ENCODE measurements at places on chromosomes 3 and 15.

DNA sequence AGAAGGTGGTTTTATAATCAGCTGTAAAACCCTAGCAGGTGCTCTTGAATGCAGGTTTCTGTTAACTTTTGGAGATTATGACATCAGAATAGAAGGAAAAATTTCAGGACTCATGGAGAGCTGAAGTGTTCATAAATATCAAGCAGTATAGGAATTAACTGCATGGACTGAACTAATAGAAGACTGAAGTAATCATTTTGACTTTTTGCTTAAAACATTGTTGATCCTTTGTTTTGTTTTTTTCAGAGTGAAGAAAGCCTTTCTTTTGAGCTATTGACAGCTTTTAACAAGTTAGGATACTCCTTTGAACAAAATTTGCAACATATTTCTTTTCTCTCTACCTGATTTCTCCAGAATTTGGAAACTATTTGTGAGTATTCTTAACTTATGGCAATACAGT lies 70.6 kb upstream of the DAZL start:
- no peak for DNase-seq

DNA sequence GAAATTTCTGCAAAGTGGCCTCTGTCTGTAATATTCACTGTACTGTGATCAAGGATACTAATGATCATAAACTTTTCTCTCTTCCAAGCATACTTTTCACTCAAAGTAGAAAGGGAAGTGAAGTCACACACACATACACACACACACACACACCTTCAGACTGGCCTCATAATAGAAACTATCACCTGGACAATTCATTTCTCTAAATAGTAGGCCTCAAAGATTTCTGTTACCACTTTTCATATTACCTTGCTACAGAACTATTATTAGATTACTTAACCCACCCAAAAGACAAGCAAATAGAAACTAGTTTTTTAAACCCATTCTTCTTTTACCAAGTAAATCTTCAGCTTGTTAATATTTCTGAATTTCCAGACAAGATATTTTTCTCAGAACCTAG lies 12.2 kb downstream of the CPB1 start:
- no peak for DNase-seq

- DNase-seq: no peak
Measured at GRCh38 chr15:66573348-66573718, 7.5 kb upstream of the LCTL start.

DNA sequence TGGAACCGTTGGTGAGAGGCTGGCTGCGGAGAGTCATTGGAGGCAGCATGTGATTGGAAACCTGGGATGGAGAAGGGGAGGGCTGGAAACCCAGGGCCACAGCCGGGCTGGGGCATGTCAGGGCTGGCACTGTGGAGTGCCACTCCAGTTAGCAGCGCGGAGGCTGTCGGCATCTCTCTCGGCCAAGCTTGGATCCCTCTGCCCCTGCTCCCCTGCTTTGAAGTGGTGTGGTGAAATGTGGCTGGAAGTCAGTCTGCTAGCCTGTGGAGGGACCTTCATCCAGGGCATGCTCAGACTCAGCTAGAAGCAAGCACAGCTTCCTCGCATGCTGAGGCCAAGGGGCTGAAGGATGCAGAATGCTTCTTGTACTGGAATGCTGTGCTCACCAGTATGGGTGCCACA lies 13.5 kb downstream of the SLCO3A1 start:
- no peak for DNase-seq

GRCh38 chr3:15781637-15782402 lies 16.0 kb downstream of the ANKRD28 start:
- DNase-seq: no peak

DNA sequence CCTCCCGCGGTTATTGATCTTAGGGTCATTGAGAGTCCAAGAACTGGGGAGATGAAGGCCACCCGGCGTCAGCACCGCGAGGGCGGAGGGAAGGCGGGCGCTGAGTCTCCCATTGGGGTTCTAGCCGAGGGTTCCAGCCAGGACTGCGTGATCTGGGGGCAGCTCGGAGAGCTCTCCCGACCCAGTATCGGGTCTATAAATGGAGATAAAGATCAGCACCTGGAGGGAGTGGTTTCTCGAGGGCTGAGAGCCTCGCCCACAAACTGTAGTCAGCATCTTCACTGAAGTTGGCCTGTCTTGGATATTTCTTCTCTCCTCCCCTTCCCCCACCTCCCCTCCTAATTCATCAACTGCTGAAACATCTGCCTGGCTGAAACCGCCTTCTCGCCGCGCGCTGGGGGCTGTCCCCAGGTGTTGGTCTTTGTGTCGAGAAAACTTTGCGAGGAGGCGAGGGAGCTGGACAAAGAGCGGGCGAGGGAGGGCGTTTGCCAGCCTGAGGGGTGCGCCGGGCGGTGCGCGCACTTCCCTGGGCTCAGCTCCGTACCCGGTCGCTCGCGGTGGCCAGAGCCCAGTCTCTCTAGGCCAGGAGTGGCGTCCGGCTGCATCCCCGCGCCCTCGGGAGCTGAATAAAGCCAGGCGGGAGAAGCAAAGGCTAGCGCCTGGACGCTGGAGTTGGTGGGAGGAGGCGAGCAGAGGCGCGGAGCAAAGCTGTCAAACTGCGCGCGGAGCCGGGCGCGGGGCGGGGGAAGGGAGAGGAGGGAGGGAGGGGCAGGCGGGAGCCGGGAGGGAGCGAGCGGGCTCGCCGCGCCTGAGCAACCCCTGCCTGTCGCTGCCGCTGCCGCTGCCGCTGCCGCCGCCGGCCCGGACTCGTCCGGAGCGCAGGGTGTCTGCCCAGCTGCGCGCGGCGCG lies at the start of gene ST8SIA2:
TSS of gene ST8SIA2 (plus strand) at position 811 of the 909 bp plus-strand sequence. CDS start 184 bp downstream, outside the sequence.
- DNase-seq: no peak

DNA sequence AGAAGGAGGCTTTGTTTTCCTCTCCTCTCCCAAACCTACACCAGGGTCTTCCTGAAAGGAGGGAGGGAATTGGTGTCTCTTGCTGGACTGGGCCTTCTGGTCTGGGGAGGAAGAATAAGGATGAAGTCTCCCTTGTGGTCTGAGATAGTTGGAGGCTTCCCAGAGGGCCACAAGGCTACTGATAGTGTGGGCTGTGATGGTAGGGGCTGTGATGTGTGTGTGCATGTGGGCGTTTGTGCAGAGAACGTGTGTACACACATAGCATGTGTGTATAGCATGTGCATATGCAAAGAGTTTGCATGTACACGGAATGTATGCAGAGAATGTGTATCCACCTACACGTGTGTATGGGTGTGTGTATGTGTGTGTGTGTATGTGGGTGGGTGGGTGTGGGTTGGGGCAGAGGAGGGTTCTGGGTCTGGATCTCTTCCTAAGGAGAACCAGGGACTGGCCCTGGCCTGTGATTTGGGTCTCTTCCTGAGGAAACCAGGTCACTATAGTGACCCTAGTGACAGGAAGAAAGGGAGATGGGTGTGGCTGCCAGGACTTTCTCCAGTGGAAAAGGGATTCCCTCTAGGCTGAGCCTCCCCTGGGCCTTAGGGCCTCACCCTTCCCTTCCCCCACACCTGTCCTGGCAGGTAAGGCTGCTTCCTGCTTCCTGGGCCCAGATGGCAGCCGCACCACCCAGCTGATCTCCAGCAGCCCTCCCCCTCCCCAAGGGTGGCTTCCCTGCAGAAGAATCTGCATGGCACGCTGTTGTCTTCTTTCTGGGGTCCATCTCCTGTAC lies 1.7 kb downstream of the FLNB start:
- no peak for DNase-seq

DNA sequence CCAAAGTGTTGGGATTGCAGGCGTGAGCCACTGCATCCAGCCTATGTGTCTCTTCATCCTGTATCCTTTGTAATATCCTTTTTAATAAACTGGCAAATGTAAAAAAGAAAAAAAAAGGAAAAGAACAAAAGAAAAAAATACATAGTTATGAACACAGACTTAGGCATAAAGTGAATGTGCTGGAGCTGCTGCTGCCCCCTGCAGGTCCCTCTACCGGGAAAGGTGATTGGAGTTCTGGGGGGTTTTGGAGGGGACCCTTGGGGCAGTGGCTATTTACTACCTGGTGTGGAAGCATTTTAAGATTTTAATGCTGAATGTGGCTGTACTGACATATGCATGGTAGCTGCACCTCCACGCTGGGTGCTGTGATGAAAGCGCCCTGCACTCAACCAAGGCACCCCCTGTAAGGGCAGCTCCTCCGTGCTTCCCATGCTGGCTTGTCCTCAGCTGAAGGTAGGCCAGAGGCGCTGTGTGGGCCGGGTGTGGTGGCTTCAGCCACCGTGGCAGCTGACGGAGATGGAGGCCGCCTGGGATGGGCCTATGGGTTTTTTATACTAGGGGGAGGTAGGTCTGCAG lies 49.9 kb downstream of the RPLP1 start:
- DNase-seq: no peak

- no peak for DNase-seq
Measured at GRCh38 chr3:121462565-121462964, 83.2 kb downstream of the POLQ start.

GRCh38 chr15:74791007-74791406 lies 9.1 kb downstream of the CSK start:
- no peak for DNase-seq

- DNase-seq: no peak
Measured at GRCh38 chr3:20537234-20537633, 351.2 kb upstream of the SGO1 start.

Data from stimulated activated CD4-positive, alpha-beta T cell treated with anti-CD3 and anti-CD28 coated beads, Interleukin-15, amount 100 ng/mL, for 1 hour (primary cell).